Pancreas (tissue), 10 donors: ENCODE measurements at places on chromosomes 4 and X.

- peak; percentile 10 for DNase-seq
Measured at GRCh38 chr4:7159923-7160322, 32.4 kb upstream of the SORCS2 start.

GRCh38 chr4:11218692-11219091, 210.0 kb downstream of the HS3ST1 start:
- DNase-seq: no peak

DNA sequence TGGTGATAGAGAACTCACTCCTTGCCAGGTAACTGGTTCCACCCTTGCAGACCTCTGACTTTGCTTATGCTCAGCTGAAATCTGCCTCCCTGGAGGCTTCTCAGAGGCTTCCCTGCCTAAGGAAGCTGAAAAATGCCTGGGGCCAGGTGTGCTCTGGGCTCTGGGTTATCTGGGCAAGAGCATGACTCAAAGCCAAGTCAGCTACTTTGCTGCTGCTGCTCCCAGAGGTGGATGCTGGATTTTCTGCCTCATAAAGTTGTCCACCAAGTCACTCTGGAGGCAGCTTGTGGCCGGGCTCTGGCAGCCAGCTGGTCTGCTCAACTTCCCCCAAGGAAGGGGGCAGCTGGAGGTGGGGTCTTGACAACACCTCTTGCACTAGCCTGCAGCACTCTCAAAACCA, 132.7 kb downstream of the PJA1 start:
- no peak for DNase-seq

- no peak for DNase-seq
Measured at GRCh38 chrX:129785160-129785947, 5.6 kb downstream of the SASH3 start.

DNA sequence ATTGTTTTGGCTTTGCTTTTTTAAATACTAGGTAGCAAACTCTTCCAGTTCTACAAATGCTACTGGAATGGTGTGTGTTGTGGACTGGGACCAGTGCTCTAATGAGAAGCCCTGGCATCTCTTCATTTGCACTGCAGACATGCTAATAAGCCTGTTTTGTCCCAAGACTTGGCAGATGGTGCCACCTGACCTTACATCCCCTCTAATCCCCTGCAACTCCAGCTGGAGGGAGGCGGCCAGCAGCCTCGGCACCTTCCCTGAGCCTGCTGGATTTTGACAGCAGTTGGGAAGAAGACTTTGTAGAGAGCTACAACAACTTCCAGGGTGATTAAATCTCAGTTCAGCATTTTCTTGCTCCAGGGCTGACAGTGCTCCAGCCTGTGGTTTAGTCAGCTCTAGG, 200.0 kb downstream of the DCLK2 start:
- no peak for DNase-seq

DNA sequence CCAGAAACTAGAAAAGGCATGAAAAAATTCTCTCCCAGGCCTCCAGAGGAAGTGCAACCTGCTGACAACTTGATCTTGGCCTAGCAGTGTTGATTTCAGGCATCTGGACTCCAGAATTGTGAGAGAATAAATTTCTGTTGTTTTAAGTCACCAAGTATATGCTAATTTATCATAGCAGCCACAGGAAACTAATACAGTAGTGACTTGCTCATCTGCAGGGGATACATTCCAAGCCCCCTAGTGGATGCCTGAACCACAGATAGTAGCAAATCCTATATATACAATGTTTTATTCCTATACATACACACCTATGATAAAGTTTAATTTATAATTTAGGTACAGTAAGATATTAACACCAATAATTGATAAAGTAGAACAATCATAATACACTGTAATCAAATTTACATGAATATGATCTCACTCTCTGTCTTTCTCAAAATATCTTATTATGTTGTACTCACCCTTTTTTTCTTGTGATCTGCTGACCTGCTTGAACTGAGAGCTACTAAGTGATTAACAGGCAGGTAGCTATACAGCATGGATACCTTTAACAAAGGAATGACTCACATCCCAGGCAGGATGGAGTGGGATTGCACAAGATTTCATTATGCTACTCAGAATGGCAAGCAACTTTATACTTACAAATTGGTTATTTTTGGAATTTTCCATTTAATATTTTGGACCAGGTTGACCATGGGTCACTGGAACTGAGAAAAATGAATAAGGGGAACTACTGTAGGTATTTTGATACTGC, 501.1 kb downstream of the KCNIP4 start:
- DNase-seq: no peak

- no peak for DNase-seq
Measured at GRCh38 chr4:173012608-173013007, 156.0 kb upstream of the GALNT7 start.

DNA sequence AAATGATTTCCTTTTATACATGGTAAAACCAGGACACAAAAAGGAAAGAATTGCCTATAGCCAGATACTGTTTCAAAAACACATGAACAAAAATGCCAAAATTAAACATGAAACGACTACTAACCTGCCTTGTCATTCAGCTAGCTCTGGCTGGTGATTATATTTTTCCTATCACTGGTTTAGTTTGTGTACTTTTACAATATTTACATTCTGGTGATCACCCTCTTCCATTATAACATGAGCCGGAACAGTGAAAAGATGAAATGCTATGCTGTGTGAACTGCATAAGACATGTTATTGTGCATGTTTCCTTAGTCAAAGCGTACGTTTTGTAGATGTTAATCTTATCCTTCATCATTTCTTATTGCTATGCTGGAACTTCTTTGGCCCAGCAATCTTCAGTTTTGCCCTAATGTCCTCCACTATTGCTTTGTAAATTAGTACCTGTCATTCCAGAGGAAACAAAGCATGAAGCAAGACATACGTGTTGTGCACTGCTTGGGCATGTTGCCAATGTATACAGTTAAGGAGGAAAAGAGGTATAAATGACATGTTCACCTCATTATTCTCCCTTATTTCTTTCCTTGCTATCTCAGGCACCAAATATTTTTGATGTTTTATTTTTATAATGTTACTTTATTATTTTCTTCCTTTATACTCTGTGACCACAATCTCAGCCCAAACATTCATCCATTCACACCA, 386.3 kb downstream of the ARHGAP24 start:
- no peak for DNase-seq

DNA sequence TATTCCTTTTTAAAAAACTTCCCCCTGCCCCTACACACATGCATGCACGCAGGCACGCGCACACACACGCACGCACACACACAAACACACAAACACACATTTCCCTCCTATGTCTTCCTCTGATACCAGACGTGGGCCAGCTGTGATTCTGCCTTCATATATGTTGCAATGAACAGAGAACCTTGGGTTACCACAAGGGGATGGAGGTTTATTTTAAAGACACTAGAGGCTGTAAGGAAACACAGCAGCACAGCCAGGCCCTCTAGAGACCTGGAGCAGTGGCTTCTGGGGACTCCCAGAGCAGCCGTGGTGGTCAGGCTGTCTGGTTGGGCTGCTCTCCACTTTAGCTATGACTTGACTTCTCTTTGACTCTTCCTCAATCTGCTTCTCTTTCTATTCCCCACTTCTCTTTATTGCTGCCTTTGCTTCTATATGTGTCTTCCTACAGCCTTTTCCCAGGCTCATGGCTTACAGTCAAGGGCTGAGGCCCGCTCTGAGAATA, 3.2 kb upstream of the TLR10 start:
- DNase-seq: no peak

DNA sequence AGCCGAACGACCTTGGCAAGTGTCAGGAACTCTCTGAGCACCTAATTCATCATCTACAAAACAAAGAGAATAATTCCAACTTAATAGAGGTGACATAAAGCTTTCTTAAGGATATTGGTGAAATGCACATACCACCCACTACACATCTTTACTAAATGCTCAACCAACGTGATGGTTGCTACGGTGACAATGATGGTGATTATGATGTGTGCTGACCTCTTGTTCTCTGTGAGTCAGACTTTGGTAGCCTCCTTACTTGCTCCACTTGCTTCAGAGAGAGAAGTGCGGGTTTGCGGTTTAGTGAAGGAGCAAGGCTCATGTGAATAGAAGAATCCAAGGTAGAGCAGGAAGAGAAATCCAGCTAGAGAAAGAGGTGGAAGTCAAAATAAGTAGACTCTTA, 52.8 kb upstream of the CLNK start:
- no peak for DNase-seq

- DNase-seq: no peak
Measured at GRCh38 chr4:67291644-67292043, 253.7 kb downstream of the CENPC start.

GRCh38 chr4:127968586-127968985, 3.4 kb downstream of the ABHD18 start:
- DNase-seq: no peak

GRCh38 chrX:1359477-1359873, 22.9 kb downstream of the IL3RA start:
- no peak for DNase-seq

GRCh38 chrX:96761566-96761965, 76.9 kb downstream of the DIAPH2 start:
- DNase-seq: no peak

GRCh38 chr4:15657366-15657765, 2.2 kb upstream of the FBXL5 start:
- DNase-seq: no peak
